Stimulated activated CD8-positive, alpha-beta memory T cell treated with anti-CD3 and anti-CD28 coated beads, Interleukin-15, amount 100 ng/mL, for 48 hours (primary cell): ENCODE measurements at places on chromosomes 5 and 9.

GRCh38 chr9:9108641-9109040 lies 1309.1 kb upstream of the DMAC1 start:
- no peak for DNase-seq

DNA sequence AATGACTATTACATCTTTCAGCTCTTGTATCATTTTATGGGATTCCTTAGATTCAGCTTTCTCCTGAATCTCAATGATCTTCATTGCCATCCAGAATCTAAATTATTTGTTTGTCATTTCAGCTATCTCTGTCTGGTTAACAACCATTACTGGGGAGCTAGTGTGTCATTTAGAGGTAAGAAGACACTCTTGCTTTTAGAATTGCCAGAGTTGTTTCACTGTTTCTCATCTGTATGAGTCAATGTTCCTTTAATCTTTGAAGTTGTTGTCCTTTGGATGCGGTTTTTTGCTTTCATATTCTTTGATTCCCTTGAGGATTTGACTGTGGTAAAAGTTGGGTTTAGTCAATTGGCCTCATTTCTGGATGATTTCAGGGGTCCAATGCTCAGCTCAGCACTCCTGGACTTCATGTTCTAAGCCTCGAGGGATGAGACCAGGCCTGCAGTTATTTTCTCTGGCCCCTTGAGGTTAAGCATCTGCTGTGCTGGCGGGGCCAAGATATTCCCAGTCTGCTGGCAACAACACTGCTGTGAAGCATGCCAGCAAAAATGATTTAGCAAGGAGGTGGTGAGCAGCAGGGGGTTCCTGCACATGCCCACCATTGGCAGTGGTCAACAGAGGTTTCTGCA lies 102.4 kb upstream of the PCSK5 start:
- no peak for DNase-seq

GRCh38 chr9:135701959-135702721 lies at the start of gene KCNT1:
KCNT1 (plus strand) TSS chr9:135702185; CDS start chr9:135702259, 74 bp downstream.
- peak; percentile 45 for DNase-seq

- DNase-seq = no peak
Measured at GRCh38 chr5:95901676-95902627, 59.7 kb downstream of the ELL2 start.

DNA sequence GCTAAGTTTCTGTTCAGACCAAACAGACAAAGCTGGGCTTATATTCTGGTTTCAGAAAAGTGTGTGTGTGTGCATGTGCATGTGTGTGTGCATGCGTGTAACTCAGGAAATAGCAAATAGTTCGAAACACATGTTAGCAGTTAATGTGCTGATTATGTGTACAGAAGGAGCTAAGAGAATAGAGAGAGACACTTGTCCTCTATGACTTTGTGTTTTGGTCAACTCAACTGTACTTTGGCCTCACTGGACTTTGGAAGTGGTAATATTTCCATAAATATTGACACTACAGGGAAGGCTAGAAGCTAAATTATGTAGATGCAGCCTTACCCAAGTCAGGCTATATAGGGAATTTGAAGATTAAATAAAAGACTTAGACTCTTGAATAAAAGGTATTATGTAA lies 155.5 kb downstream of the RAB3C start:
- DNase-seq = no peak

DNA sequence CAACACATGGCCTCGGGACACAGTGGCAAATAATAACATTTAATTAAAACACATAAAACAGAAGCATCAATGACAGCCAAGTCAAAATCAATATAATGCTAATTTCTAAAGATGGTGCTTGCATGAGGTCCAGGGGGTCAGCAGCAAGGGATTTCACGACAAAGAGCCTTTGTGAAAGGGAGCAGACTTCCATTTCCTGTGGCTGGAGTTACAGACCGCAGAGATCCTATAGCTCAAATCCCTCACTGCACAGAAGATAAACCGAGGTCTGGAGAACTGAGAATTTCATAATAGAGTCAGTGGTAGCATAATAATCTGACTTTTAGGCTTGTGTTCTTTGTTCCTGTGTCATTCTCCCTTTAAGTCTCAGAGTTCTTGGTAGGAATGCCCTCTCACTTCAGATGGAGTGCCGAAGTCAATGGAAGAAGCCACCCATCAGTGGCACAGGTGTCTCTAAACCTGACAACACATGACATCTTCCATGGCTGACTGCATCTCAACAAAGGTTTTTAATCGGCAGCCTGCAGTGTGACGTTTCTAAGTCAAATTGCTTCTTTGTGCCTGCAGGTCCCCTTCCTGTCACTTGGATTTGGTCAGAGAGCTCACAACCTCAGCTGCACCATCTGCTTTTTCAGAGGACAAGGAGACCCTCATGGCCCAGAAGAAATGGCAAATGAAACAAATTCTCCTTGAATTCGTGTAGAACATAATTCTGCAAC lies 67.4 kb downstream of the CARTPT start:
- DNase-seq = no peak
